Right ventricle myocardium inferior (tissue), 1 donor: ENCODE measurements at places on chromosomes 1 and 21. TPM values are rescaled to one million over a fixed set of nuclear protein-coding genes. Genes with fewer than 3 reads are reported as not detected.

Gene CELA3A
- not detected for total RNA-seq

Gene CYP4A11
- total RNA-seq, result not detected

Gene PPP1R15B
- 21.0 TPM for total RNA-seq

Gene MYOM3
- total RNA-seq, result 403 TPM

- DNase-seq, result no peak
These were observed 19.6 kb downstream of the CASP9 start for GRCh38 chr1:15504436-15504835.

DNA sequence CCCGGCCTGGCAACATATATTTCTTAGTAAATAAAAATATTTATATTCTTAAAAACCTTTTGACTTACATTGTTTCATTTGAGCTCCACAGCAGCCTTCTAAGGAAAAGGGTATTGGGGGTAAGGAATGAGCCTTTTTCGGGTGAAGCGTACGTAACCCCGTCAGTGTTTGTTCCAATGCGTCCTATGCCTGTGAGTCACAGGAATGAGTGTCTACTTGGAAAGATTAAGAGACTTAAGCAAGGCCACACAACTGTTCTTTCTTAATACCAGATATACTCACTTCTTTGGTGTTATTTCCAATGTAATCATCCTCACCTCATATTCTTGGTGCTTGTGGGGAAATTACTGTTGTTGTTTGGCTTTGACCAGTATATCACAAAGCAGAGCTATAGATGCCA is 22.7 kb downstream of the WDTC1 start:
- DNase-seq, result no peak

- no peak for DNase-seq
These were observed 14.4 kb downstream of the CD55 start for GRCh38 chr1:207335695-207336363.

GRCh38 chr1:234322979-234323378 is 50.3 kb upstream of the COA6 start:
- DNase-seq, result peak; percentile 80

- DNase-seq, result no peak
These were observed 3.2 kb upstream of the IBA57 start for GRCh38 chr1:228162286-228163006.

DNA sequence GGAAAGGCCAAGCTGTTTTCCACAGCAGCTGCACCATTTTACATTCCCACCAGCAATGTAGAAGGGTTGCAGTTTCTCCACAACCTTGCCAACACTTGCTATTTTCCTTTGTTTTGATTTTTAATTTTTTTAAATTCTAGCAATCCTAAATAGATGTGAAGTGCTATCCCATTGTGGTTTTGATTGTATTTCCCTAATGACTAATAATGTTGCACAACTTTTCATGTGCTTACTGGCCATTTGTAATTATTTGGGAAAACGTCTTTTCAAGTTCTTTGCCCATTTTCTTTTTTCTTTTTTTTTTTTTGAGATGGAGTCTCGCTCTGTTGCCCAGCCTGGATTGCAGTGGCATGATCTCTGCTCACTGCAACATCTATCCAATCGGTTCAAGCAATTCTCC is 53.9 kb downstream of the VCAM1 start:
- DNase-seq, result no peak

DNA sequence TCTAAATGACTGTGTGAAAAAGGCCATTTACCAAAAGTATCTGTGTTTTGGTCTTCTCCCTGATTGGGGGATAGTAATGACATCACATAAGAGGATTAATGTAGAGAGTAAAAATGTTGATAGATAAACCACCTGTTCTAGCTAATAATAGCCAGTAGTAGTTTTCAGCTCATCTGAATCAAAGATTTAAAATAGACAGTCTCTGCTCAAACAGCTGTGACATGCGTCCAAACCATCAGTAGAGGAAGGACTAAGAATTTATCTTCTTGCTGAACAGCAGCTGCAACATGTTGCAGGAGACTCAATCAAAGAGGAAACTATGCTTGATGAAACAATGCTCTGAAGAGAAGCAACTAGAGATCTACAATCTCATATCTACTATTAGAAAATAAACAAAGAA is 21.4 kb downstream of the TMPRSS15 start:
- no peak for DNase-seq

- DNase-seq, result no peak
These were observed 20.4 kb upstream of the SMAP2 start for GRCh38 chr1:40353082-40353481.

DNA sequence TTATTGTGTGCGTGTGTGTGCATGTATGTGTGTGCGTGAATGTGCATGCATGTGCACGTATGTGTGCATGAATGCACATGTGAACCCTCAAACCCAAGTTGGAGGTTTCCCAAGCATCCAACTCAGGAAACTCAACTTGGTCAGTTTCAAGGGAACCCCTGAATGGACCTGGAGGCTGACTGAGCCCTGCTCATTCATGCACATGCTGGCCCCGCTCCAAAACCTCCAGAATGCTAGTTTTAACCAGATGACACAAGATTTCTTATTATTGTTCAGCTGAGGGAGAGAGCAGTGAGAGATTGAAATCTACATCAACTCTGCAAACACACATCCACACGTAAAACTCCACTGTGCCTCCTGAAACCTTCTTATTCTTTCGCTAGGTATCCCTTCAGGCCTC is 104.4 kb downstream of the OMA1 start:
- DNase-seq, result no peak

GRCh38 chr1:11880911-11881748 is 22.4 kb upstream of the NPPB start:
- DNase-seq, result peak; percentile 91
